Gastrocnemius medialis (tissue), 4 donors: ENCODE measurements at places on chromosomes 1 and 21. TPM values are rescaled to one million over a fixed set of nuclear protein-coding genes. Genes with fewer than 3 reads are reported as not detected.

- DNase-seq, result no peak
These were observed 251.1 kb upstream of the RGS18 start for GRCh38 chr1:191907121-191907520.

AIRE gene
- not detected for total RNA-seq

DNA sequence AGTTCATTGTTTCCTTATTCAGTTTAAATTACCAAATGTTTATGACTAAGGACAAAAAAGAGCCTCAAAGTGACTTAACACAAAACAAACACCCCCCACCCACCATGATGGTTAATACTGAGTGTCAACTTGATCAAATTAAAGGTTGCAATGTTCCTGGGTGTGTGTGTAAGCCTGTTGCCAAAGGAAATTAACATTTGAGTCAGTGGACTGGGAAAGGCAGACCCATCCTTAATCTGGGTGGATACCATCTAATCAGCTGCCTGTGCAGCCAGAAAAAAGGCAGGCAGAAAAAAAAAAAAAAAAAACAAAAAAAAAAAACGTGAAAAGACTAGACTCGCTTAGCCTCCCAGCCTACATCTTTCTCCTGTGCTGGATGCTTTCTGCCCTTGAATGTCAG lies 543.4 kb downstream of the NEGR1 start:
- no peak for DNase-seq

SLC44A5 gene
- 0.58 TPM for total RNA-seq

GRCh38 chr1:185396126-185396525 lies 79.1 kb upstream of the IVNS1ABP start:
- DNase-seq, result no peak

PDC gene
- total RNA-seq, result not detected

GRCh38 chr1:243667591-243667990 lies 182.5 kb downstream of the AKT3 start:
- no peak for DNase-seq

DNA sequence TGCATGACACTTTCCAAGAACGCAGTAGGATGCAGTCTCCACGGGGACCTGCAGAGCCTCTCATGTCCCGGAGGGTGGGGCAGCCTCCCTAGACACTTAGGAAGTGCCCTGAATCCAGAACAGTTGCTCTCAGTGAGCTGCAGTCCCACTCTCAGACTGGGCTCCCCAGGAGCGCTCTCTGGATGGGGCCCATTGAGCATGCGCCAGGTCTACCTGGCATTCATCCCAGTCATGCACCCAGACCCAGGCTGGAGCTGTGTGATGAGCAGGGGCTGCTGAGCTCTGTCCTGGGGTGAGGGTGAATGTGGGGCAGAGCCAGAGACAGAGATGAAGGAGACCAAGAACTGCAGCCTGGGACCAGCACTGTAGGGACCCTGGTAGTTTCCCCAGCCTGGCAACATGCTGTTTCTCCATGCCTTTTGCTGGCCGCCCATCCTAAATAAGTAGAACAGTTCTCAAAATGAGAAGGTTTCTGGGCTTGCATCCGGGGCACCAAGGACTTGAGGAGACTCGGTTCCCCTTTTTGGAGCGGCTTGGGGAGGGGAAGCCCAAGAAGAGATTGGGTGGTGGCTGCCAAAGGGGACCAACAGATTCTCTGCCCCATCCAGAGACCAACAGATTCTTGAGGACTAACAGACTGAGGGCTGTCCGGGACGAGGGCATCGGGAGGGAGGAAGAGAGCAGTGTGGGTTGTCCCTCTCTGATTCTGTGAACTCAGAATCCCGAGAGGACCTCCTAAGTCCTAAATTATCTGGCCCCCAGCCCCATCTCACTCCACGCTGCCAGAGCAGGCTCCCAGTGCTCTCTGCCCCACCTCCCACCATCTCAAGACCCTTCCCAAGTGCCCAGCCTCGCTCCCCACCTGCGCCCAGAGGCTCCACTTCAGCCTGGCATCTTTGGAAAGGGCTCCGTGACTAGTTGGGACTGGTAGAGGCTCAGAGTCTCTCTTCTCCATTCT lies 1.0 kb upstream of the PGLYRP4 start:
- no peak for DNase-seq

KCNK1 gene
- 0.49 TPM for total RNA-seq

- no peak for DNase-seq
These were observed 19.6 kb downstream of the EIF4G3 start for GRCh38 chr1:21157054-21157453.

GRCh38 chr1:188027613-188028012 lies 1198.9 kb downstream of the PLA2G4A start:
- DNase-seq, result no peak

DNA sequence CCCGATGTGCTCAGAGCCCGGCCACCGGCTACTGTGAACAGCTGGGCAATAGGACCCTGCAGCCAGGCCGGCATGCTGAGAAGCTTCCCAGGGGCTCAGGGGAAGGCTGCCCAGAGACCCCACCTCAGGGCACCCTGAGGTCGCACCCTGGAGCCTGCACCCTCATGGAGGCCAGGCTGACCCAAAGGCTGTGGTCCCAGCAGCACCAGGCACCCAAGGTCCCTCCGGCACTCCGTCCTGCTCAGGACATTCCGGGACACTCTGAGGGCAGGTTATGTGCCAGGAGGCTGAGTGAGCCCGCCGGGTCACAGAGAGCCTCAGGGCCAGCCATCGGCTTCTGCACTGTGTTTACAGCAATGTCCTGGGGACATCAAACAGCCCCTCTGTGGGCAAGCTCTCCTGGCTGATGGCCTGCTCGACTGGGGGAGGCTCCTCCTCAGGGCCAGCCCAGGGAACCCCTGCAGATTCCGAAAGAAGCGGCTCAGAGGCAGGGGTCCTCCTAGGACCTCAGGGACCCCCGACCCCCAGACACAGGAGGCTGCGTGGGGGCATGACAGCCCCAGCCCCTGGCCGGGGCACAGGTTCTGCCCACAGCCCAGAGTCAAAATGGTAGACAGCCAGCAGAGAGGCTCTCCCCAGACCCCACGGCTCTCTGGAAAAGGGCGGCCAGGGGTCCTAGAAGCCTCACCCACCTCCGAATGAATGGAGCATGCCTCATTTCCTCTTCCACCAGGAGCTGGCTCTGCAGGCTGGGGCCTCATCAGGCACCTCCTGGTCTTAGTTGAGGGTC lies 8.2 kb downstream of the SLC19A1 start:
- no peak for DNase-seq

- no peak for DNase-seq
These were observed 231 bp upstream of the RPS6KA1 start for GRCh38 chr1:26529405-26529654.

DNA sequence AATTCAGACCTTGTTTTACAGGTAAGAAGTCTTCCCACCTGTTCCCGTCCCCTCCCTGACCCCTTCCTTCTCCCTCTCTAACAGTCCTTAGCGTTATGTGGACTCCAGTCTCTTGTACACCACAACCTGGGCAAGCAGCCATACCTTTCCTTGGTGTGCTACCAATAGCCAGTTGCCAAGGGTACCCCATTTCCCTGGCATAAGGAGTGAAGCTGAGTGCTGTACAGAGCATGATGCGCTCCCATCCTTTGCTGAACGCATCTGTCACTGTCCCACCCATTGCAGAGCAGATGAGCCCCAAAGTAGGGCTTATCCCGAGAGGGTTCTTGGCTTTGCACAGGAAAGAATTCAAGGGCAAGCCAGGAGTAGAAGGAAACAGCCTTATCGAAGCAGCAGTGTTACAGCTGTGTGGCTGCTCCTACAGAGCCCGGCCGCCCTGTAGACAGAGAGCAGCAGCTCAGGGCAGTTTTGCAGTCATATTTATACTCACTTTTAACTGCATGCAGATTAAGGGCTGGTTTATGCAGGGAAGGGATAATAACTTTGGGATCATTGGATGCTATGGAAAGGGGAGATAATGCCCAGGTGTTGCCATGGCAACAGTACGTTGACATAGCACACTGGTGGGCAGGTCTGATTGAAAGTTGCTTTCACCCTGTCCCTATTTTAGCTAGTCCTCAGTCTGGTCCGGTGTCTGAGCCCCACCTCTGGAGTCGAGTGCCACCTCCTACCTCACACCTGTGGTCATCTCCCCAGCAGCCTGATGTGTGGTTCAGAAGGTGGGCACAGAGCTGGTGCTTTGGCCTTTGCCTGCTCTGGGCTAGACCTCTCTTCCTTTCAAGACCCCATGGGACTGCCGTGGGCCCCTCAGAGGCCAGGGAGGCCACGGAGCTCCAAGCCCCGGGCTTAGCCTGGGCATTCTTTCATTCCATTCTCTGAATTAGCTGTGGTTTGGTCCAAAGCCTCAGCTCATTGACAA lies 5.1 kb downstream of the FHAD1 start:
- no peak for DNase-seq

DNA sequence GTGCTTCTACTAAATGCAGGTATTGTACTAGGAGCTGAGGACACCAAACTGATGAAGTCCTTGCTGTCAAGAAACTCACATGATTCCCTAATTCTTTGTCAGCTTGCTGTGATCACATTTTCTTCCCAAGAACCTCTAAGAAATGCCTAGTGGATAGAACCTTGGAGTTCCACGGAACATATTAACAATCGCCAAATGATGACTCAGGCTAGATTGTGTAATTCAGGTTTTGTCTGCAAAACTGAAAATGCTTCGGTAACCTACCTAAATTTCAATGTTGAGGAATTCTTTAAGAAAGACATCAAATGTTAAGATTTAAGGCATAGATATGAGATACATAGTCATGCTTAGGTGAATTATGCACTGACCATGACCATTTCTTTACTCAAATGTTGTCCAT lies 1.7 kb upstream of the GADD45A start:
- DNase-seq, result no peak

GRCh38 chr1:169928438-169929209 lies 34.9 kb upstream of the SCYL3 start:
- no peak for DNase-seq

DNA sequence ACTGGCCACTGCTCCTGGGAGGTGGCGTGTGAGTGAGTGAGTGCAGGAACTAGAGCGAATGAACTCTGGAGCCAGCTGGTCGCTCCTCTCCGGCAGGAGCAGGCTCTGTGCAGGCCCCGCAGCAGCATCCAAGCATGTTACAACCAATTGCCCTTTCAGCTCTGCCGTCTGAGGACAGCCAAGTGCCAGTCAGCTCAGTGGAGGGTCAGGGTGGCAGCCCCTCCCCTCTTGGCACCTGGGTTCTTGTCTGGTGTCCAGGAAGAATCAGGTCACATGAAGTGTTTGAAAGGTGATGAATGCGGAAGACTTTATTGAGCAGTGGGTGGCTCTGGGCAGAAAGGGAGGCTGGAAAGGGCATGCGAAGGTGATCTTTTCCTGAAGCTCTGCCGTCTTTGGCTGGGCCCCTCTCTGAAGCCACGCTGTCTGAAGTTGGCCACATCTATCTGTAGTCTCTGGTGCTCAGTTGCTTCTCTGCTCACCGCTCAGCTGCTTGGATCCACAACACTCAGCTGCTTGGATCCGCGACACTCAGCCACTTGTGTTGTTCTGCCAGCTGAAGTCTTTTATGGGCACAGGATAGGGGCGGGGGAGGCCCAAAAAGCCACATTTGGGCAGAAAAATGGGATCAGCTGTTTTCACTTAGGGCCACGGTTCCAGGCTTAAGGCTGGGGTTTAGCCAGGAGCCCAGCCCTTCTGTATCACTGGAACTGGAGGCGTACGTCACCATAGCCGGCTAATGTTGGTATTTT lies 139.8 kb downstream of the ADSS2 start:
- DNase-seq, result peak; percentile 24

PYCR2 gene
- total RNA-seq, result 47.7 TPM

GRCh38 chr1:23601135-23601967 lies 42.0 kb upstream of the ID3 start:
- DNase-seq, result no peak

TSPAN1 gene
- 9.0 TPM for total RNA-seq

C1QA gene
- total RNA-seq, result 35.0 TPM

DNA sequence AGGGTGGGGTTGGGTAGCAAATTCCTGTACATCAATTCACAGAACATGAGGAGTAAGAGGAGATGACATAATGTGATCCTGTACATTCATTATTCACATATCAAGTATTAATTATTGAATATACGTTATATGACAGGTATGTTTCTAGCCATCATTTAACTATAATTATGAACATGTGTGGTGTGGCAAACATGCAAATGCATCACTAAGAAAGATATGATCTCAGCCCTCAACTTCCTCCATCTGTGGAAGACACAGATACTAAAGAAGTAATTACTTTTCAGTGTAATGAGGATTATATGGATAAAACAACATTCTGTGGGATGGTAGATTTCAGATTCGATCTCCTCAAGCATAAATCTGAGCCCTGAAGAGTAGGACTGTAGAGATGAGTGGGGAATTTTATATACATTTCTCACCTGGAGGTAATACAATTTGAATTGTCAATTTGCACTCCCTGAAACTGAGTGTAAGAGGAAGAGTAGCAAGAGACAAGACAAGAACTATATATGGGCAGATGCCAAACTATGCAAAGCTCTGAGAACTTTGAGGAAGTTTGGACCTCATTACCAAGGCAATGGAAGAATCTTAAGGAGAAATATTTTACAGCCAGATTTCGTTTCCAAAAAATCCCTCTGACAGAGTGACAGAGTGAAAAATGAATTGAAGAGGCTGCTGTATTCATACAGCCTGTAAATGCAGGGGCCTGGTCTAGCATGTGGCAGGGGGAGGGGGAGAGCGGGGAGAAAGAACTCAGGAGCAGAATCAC lies 275.5 kb downstream of the TPR start:
- no peak for DNase-seq

- DNase-seq, result no peak
These were observed 73.8 kb downstream of the POU2F1 start for GRCh38 chr1:167294528-167294927.

DNA sequence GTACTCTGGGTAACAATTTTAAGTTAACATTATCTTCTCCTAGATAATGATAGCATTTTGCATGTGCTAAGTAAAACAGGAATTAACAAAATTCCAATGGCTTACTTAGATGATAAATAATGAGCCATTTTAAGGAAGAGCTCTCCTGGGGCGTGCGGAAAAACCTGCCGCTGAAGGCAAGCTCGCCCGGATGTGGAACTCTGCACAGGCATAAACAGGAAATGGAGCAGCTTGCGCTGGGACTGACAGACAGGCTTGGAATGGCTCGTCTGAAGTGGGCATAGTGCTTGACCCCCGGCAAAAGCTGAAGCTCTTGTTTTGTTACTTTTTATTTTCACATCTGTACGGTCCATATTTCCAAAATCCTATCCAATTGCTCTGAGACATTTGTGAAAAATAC lies 169.2 kb downstream of the ZNF281 start:
- DNase-seq, result no peak

DNA sequence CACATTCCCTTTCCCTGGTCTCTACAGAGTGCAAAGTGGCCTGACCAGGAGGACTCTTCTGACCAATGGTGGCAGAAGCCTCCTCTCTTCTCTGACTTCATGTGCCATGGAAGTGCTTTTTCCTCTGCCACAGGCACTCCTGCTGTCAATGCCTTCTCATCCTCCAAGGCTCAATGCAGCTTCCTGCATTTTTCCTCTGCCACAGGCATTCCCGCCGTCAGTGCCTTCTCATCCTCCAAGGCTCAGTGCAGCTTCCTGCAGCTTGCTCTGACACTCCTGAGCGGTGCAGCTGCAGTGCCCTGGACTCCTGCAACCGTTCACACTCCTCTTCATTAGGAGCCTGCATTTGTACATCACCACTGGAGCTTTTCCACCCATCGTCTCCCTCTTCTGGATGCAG lies 4.7 kb upstream of the ADARB1 start:
- no peak for DNase-seq

EPS15 gene
- total RNA-seq, result 70.2 TPM
